Choroid plexus epithelial cell (primary cell): ENCODE measurements at places on chromosomes 12 and 14.

- DNase-seq = peak; percentile 38
These were observed 25.9 kb downstream of the SYNDIG1L start for GRCh38 chr14:74400031-74400685.

- no peak for DNase-seq
These were observed at the start of gene STRN3 for GRCh38 chr14:31026077-31026449. STRN3 (minus strand) TSS chr14:31026379; CDS start chr14:31026185, 194 bp downstream.

- peak; percentile 70 for DNase-seq
These were observed 456.7 kb upstream of the SEL1L start for GRCh38 chr14:81990312-81990761.

- DNase-seq = no peak
These were observed 21.9 kb downstream of the KDM2B start for GRCh38 chr12:121558956-121559355.

DNA sequence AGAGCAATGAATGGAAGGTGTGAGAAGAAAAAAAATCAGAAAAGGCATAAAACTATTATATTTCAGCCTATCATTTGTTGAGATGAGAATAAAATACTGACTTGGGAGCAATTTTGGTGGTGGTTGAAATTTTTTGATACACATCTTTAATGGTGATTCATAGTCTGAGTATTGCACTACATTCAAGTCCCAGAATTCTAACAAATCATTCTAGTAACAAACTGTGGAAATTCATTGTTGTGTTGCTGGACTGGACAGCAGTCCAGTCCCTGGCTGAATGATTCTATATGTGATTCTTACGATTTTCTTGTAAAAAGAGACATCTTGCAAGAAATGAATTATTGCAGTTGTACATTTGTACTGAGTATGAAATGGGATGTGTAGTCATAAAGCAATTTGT, 268.6 kb downstream of the TRHDE start:
- DNase-seq = no peak

DNA sequence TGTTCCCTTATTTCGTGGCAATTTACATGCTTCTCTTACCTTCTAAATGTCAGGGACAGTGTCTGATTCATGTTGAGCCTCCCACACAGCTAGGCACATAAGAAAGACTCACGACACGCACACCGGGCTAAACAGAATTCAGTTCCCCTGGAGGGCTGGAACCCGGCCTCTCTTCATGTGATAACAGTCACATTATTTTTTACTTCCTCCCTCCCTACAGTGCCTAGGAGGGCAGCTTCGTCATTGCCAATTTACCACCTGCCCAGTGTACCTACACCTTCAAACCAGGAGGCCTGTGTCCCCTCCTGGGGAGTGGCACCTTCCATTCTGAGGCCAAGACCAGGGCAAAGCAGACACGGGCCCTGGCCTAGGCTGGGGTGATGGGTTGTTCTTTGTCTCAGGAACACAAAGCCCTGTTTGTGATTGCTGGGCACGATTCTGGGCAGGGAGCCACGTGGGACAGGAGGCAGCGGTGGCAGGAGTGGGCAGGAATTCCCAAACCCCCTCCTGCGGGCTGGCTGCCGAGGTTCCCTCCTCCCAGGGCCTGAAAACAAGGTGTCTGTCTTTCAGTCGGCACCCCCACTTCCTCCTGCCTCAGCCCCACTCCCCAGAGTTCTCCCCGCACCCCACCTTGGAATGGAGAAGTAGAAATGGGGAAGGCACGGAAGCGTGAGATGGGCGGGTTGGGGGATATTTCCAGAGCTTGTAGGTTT, 6.8 kb upstream of the RASAL1 start:
- DNase-seq = no peak

GRCh38 chr14:56189307-56189706, 71.1 kb downstream of the PELI2 start:
- DNase-seq = peak; percentile 64

DNA sequence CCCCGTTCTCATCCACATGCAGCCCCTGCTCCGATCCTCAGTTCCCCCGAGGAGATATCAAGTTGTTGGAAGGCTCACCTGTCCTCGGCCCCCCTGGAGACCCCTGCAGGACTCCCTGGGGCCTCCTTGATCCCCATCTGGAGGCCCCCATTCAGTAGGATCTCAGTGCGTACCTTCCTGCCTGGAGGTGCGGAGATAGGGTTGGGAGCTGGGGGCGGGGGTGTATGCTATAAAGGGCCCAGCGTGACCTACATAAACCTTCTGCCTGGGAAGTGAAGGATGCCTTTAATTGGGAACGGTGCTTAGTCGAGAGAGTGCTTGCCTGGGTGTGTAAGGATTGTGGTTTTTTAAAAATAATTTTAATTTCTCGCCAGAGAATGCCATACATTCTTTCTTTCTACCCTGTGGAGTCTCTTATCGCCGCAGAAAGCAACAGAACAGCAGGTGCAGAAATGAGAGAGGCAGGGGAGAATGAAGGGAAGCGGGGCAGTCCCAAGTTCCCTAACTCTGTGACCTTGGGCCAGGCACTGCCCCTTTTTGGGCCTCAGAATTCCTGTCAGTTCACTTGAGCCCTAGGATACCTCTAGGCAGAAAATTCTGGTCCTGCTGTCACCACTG, 153.7 kb downstream of the TSPAN9 start:
- DNase-seq = peak; percentile 54

GRCh38 chr12:16482726-16483125, 123.2 kb downstream of the LMO3 start:
- DNase-seq = no peak

- no peak for DNase-seq
These were observed 860.3 kb downstream of the DIO2 start for GRCh38 chr14:79351011-79351410.

DNA sequence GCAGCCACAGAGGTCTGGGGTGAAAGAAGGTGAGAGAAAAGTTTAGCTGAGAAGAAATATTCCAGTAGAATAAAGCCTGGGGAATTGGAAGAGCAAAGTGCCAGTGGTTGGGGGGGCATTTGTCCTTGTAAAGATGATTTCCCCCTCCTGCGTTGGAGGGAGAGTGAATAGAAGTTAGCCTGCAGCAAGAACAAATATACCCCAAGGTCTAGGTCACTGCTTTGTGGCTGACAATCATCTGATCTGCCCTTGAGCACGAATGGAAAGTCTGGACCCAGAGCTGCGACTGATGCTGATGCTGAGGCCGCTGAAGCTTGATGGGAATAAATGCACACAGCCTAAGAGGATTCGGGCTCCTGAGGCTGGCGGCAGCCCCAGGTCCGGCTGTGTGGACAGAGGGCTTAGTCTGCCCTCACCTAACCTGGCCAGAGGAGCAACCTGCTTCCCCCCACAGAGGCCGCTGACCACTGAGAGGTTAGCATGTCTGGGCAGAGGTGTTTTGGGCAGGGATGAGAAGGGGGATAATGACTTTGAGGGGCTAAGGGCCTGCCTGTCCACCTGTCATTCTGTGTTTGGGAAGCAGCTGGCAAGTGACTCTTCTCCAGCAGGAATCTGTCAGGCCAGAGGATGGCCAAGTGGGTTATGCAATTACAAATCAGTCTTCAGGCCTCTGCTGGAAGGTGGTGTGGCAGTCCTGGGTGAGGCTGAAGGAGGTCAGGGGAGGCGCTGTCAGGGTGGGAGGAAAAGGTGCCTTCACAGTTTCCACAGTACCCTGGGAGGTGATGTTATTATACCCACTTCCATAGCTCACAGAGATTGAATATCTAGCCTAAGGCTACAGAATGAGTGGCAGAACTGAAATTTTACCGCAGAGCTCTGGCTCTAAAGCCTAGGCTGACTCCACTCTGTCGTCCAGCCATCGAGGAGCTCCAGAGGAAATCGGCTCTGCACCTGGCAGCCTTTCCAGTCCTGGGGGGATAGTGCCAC, 11.7 kb downstream of the TUBA1C start:
- no peak for DNase-seq

GRCh38 chr12:101830367-101831325, at the start of gene GNPTAB:
GNPTAB (minus strand) TSS chr12:101830959; CDS start chr12:101830675, 284 bp downstream.
- DNase-seq = peak; percentile 95

- DNase-seq = no peak
These were observed 43.1 kb downstream of the LIMA1 start for GRCh38 chr12:50240096-50240791.

- no peak for DNase-seq
These were observed 21.6 kb upstream of the HNF1A start for GRCh38 chr12:120956579-120957300.

DNA sequence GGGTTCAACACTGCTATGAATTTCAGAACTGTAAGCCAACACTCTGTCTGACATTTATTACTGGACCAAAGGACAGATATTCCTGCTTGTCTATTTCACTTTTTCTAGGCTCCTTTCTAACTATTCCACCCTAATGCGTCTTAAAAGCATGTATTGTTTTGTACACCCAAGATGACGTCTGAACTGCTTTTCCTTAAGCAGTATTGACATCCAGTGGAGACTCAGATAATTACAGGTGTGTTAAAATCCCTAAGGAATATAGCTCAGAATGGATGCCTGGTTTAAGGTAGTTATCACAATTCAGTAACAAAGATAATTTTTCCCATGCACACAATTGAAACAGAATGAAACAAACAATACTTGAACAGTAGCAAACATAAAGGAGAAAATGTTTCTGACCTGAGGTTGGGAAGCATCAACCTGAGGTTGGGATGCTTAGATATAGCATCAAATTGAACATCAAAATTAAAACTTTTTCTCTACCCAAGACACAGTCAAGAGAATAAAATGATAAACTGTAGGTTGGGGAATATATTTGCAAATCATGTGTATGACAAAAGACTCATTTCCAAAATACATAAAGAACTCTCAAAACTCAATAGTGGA, 93.7 kb upstream of the PTPRR start:
- peak; percentile 89 for DNase-seq

DNA sequence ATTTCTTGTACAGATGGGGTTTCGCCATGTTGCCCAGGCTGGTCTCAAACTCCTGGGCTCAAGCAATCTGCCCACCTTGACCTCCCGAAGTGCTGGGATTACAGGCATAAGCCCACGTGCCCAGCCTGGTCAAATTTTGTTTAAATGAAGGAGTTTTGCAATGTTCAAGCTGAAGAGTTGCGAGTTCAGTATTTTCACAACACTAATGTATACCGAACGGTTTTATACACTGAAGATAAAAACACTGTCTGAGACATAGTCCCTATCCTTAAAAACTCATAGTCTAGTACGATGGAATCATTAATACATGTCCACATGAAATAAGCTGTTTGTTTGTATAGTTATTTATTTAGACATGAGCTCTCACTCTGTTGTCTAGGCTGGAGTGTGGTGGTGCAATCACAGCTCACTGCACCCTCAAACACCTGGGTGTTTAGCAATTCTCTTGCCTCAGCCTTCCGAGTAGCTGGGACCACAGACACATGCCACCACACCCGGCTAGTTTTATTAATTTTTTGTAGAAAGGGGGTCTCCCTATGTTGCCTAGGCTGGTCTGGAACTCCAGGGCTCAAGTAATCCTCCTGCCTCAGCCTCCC, 15.4 kb downstream of the TRAPPC6B start:
- no peak for DNase-seq

DNA sequence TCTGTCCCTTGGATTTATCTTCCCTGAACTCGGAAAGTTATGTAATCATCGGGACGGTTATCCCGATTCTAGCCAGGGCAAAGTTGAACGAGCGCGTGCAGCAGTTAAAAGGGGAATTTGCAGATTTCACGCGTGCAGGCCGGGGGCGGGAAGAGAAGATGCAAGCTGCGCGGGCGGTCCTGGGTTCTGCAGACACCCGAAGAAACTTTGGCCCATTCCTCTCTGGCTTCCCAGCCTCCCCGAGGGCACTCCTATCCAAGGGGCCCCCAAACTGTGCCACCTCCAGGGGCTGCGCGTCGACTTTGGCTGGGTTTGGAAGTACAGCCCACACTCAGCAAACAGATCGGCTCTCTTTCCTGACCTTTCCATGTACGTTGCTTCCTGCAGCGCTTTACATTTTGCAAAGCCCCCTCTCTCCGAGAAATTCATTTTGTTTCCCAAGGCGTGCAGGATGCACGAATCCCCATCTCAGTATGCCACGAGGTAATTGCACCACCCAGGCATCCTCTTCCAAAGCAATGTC, 941 bp upstream of the PPP1CC start:
- DNase-seq = peak; percentile 34

- peak; percentile 15 for DNase-seq
These were observed 45.5 kb upstream of the RERGL start for GRCh38 chr12:18135509-18135908.

DNA sequence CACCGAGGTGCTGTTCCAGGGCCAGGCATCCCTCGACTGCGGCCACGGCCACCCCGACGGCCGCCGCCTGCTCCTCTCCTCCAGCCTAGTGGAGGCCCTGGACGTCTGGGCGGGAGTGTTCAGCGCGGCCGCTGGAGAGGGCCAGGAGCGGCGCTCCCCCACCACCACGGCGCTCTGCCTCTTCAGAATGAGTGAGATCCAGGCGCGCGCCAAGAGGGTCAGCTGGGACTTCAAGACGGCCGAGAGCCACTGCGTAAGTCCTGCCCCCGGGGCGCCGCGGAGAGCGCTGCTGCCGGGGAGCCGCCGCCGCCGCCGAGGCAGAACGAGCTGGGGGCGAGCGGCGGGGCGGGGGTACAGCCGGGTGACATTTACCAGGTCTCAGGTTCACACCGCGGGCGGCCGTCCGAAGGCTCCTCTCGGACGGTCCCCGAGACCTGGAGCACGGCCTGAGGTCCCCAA, 1.4 kb downstream of the PLXNC1 start:
- peak; percentile 62 for DNase-seq

DNA sequence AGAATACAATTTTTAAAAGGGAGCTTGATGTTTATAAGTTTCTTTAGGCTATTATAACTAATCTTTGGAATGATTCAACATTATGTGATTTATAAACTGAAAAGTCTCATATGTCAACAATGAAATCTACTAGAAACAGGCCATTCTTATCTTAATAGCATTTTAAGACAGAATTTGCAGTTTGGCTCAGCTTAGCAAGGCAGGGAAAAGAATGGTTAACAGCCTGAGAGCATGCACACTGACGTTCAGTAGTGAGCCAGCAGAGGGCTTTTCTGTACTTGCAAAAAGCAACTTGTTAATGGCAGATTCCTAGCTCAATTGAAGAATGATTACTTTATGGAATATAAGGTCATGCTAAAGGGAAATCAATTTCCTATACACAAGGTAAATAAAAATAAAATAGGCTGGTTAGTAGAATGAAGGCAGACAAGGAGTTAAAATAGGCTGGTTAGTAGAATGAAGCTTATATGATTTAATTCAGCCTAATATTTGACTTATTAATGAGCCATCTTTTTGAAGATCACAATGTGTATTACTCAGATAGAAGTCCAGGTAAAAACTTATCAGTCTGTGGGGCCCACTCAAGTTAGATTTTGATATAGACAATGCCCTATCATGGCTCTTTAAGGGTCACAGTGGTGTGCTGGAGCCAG, 95.9 kb downstream of the OTOGL start:
- peak; percentile 88 for DNase-seq

DNA sequence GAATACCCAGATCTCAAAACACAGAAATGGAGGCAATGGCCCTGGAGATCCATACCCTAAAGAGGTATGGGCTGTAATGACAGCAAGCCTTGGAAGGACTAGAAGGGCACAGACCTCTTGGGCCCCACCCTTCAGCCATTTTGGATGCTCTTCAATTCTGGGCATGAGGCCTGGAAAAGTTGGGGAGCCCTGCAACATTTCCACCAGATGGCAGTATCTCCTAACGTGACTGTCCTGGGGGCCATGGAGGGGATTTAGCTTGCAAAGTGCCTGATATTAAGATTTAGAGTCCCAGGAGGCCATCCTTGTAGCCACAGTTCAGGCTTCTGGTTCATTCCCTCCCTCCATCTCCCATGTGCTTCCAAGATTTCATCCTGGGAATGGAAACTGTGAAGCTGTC, 30.2 kb downstream of the KCNA5 start:
- DNase-seq = peak; percentile 8
